ENCODE measurements at places on chromosomes 4 and X.

GRCh38 chr4:8730159-8730558, 137.6 kb downstream of the CPZ start:
- no peak for DNase-seq

- DNase-seq: peak; percentile 70
Measured at GRCh38 chrX:154918060-154918483, 31.9 kb downstream of the F8A1 start.

DNA sequence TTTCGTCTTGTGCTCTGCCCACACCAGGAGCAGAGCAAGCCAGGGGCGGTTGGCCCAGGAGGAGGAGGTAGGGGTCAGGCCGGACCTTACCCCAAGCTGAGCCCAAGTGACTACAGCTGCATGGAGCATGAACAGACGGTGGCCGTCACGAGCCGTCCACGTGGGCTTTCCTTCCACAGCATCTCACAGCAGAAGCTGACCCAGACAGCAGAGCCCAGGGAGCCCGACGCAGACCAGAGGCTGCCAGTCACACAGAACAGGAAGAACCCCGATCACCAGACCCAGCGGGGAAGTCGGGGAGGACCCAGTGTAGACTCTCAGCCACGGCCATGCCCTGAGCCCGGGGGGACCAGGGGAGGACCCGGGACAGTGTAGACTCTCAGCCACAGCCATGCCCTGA, 58.0 kb downstream of the FAM53A start:
- no peak for DNase-seq

GRCh38 chr4:7765666-7766065, 174.0 kb downstream of the AFAP1 start:
- DNase-seq: no peak

DNA sequence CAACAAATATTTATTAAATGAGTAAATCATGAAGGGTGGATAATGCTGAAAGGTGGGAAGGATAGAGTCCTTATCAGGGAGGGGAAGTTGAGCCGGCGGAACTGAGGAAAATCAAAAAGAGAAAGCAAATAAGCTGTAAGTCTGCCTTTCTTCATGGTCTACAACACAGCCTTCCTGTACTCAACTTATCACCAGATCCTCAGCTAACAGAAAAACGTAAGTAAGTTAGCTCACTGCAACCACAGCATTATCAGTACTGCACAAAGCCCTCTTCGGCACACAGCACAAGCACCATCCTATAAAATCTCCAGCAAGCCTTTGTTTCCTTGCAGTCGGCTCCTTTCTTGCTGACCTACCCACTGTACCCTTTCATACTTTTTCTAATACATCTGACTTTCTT, 70.3 kb downstream of the CRMP1 start:
- no peak for DNase-seq

DNA sequence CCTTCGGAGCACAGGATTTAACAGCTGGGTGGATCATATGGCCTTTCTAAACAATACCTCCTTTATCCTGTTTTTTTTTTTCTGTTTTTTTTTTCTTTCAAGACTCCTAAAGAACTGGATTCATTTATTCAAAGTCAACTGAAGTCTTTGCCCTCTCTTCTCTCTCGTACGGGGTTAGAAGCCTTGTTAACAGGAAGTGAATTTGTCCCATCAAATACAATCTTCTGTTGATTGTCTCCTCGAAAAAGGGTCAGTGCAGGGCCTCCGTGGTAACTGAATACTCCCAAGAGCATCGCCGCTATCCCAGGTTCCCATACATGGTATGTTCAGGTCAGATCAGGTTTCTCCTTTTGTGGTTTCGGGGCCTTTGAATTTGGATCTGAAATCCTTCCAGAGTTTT, 1.8 kb upstream of the TMEM128 start:
- no peak for DNase-seq
